ENCODE measurements at places on chromosomes 4 and X.

DNA sequence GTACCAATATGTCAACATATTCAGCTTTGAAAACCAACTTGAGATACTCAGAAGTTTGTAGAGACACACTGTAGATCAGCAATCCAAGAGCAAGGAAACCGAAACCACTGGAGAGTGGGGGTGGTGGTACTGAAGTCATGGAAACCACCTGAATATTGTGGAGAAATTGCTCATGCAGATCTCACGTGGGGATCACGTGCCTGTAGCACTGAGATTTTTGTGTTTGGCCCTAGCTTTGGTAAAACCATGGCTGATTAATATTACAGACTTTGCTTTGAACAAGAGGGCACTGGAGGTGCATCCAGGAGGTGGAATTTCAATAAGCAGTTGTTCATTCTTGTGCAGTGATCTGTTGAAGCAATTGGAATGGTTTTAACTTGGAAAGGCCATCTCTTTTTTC lies 47.2 kb downstream of the GBA3 start:
- no peak for DNase-seq

DNA sequence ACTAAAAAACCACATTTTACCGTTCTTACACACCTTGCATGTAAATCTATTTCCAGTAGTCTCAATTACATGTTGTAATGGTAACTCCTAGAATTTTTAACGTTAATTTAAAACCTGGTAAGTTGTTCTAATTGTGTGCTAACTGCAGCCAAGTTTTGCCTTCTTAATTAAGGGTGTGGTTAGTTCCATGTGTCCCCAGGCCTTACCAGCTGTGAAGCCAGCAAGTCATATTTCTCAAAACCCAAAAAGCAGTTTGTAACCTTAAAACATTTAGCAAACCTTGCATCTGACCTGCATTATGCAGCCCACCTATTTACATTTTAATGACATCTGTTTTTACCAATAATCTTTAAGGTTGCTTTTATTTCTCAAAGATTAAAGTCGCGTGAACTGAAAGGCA lies 18.4 kb upstream of the FAM47E start:
- DNase-seq, result no peak

GRCh38 chr4:627347-628125 lies 2.2 kb downstream of the PDE6B start:
- no peak for DNase-seq

GRCh38 chrX:42837747-42838146 lies 59.8 kb upstream of the PPP1R2C start:
- no peak for DNase-seq

- DNase-seq, result no peak
Measured at GRCh38 chrX:9466736-9467135, 1.9 kb downstream of the TBL1X start.

DNA sequence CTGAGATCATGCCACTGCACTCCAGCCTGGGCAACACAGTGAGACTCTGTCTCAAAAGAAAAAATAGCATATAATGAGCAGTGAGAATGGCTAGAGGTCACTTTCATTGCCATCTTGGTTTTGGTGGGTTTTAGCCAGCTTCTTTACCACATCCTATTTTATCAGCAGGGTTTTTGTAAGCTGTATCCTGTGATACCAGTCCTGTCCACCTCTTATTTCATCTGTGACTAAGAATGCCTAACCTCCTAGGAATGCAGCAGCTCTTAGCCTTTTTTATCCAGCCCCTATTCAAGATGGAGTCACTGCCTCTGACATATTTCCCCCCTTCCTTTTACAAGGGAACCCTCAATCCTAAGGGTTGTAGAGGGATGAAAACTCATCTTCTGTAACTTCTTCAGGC lies 26.1 kb upstream of the IGFBP7 start:
- no peak for DNase-seq

- DNase-seq, result no peak
Measured at GRCh38 chrX:19875050-19875431, 12.4 kb downstream of the SH3KBP1 start.

GRCh38 chr4:122285285-122285684 lies 93.5 kb upstream of the ADAD1 start:
- DNase-seq, result no peak

DNA sequence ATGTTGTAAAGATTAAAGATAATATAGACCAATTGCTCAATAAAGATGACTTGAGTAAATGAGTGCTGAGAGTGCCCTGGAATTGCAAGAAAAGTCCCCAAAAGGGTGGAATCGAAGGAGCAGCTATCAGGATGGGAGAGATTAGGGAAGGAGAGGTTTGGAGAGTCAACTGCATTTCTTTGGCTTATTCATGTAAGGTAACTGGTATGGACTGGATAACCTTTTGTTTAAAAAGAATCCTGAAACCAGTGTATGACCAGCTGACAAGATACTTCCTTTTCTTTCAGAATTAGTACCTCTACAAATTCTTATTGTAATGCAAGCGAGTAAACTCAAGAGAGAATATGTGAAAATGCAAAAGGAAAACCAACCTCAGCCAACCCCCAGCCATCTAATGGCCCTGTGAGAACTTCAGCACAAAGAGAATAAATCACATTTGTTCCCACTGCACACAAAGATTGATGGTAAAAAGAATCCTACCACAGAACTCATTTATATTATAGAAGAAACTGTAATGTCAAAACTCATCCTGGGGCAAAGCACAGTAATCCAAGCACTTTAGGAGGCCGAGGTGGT lies 24.5 kb upstream of the SPP1 start:
- DNase-seq, result no peak

DNA sequence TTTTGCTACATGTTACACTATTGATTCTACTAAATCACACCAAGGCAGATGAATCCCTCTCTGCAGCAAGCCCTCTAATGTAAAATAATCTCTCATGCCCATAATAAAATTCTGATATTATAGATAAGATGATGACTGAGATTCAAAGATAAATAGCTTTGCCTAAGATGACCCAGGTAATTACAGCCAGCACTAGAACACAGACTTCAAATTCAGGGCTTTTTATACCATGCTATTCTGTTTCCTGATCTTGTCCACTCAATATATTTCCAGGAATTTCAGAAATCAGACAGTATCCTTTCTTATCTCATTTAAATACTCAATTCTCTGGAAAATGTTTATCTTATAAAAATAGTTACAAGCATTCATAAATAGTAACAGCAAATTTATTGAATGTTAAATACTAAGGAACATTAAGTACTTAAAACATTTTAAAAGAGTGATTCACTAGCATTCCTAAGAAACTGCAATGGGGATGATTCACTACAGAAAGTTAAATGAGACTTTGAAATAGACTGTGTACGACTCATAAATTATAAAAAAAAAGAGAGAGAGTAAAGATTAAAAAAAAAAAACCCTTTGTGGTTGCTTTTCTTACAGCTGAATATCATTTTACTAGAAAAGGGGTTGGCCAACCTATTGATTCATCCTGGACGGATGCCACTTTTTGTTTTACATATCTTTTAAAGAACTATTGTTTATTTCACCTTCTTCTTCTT lies 45.8 kb upstream of the IL21 start:
- no peak for DNase-seq

- DNase-seq, result no peak
Measured at GRCh38 chrX:67636532-67636931, 92.7 kb downstream of the AR start.

- no peak for DNase-seq
Measured at GRCh38 chr4:10225096-10225495, 108.5 kb upstream of the WDR1 start.

DNA sequence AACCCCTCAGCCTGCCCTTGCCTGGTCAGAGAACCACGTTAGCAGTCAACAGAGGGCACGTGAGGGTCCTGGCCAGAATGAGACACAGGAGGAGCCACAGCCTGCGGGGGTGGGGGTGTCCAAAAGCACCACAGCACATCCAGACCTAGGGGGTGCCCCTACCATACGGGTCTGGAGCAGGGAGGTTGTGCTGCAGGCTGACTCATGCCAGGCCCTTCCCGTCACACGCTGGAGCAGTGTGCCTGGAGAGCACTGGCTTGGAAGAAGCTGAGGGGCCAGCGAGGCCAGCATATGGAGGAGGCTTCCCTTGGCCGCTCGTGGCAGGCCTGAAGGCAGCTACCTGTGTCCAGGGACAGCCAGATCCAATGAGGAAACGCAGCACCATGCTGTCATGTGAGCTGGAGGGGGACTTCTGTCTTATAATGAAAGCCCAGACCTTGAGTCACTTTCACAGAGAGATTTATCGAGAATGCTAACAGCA lies 1.5 kb upstream of the IRAK1 start:
- no peak for DNase-seq

- peak; percentile 37 for DNase-seq
Measured at GRCh38 chrX:16882169-16882568, 12.0 kb upstream of the RBBP7 start.

DNA sequence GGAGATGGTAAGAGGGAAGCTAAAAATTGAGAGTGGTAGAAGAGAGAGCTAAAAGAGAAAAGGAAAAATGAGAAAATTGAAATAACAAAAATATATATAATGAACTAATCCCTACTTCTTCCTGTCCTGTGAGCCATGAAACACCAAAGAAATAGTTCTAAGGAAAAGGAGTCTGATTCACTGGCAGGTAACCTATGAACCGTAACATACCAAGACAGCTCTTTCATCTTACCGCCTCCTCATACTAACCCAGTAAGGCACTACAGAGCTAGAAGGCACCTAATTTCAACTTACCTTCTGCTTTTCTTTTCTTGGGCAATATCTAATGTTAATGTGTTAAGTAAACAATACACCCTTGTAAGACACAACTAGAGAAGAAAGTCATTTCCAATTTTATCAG lies 297.7 kb upstream of the DIAPH2 start:
- DNase-seq, result no peak

DNA sequence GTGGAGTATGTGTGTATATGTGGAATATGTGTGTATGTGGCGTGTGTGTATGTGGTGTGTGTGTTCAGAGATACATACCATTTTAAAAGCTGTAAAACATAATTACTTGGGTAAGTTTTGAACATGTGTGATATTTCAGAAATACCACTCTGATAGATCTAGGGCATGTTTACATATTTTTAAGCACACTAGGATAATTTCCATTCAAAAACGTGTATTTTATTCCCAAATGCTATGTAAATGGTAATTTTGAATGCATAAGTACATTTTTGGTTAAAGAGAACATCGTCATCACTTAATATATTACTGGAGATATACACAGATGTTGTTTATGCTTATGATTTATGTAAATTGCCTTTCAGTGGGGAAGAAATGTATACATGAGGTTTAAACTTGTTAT lies 34.7 kb upstream of the SHISA3 start:
- DNase-seq, result no peak

DNA sequence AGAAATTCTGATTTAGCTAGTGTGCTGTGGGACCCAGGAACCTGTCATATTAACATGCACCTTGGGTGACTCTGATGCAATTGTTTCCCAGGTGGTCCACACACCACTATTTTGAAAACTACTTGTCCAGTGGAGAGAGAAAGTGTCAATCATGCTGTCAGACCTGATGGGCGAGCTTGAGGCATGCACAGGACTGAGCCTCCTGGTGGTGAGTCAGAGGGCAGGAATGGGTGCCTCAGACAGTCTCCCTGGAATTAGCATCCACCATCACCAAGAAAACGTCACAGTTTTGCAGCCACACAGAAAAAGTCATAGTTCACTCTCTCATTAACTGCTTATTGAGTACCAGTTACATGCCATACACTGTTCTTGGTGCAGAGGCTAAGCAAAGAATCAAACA lies 181.8 kb upstream of the MAOA start:
- no peak for DNase-seq

DNA sequence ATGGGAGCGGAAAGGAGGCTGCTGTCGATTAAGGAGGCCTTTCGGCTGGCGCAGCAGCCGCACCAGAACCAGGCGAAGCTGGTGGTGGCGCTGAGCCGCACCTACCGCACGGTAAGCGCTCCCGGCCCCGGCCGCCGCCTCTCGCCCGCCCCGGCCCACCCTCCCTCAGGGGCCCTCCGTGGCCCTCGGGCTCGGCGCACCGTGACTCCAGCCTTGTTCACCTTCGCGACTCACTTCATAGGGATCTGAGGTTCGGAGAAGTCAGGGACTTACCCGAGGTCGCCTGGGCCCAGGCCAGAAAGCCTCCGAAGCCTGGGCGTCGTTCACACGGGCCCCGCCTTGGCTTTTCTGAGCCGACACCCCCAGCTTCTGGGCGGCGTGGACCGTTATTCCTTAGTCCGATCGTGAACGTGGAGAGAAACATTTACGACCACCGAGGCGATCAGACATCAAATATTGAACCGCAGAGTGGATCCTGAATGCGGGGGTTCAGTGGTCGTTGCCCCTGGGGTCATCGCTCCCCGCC lies 362 bp downstream of the NCAPG start:
- no peak for DNase-seq

GRCh38 chr4:96145601-96146000 lies 305.7 kb downstream of the PDHA2 start:
- no peak for DNase-seq

GRCh38 chr4:40948014-40948413 lies 198.3 kb downstream of the NSUN7 start:
- DNase-seq, result no peak

- peak; percentile 79 for DNase-seq
Measured at GRCh38 chrX:10615931-10616774, 4.2 kb downstream of the MID1 start.
